ENCODE measurements at places on chromosomes 5 and 9.

DNA sequence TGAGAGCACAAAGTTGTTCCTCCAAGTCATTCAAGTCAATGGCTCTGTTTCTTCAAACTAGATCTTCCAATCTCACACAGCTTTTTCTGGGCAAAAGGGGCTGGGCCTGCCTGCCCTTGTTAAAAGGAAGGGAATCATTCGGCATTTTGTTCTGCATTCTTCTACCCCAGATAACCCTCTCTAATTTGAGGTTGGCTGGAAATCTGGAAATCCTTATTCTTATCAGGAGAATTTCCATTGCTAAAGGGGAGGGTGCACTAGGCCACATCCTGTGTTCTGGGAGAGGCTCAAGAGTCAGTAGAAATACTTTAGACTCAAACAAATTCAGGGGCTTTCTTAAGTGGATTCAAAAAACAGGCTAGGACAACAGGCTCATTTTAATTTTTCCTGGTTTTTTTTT is 384.7 kb upstream of the ZNF462 start:
- DNase-seq, result no peak

DNA sequence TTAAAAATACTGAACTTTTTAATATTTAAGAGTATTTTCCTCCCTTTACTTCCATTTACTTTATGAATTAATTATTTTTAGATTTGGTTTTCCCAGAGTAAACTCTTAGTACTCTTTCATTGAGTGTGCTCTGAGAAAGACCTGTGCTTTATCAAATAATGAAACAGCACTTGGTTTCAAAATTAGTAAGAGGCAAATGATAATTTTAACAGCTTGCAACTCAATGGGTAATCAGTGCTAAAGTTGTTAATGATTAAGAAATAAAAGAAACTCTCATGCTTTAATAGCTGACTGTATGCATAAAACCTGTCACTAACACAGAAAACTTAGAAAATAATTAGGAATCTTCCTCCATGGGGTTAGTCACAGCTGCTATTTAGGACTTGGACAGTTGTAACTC is 244.4 kb downstream of the RFX3 start:
- no peak for DNase-seq

- DNase-seq, result no peak
Observed at GRCh38 chr5:27396998-27397397, 358.6 kb upstream of the CDH9 start.

DNA sequence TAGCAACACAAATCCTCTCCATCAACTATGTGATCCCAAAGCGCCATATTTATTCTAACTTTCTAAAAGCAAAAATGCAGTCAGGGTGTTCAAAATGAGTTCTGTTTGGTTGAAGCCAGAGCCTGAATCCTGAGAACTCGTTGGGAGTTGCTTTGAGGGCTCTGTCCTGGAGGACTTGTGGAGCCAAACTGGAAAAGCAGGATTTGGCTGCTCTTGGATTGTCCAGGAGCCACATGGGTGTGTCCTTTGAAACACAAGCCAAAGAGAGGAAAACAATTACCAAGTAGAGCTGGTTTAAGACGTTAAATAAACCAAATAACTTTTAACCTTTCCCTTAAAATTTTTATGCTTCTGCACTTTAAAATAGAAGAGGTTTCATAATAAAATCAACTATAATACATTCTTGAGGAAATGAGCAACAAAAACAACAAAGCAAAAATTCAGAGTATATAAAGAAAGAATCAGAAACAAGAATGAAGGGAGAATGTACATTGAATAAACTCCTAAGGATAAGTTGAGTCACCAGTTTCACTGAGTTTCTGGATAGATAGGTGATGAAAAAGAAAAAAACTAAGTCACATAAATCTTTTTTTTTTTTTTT is 13.5 kb downstream of the C5orf46 start:
- DNase-seq, result no peak

DNA sequence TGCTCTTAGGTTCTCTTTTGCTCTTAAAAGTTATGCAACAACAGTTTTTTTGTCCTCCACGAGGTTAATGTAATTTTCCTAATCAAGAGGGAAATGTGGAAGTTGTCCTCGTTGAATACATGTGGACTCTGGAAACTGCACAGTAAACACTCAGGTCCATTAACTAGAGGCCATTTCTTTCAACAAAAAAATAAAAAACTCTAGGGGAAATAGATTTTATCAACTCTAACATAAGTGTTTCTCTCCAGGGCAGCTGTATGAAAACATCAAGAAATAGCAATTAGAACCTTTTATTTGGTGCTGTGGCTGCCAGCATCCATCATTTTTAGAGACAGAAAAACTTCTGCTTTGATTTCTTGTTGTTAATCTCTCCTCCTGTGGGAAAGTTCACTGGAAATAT is 288.6 kb downstream of the ICE1 start:
- no peak for DNase-seq

DNA sequence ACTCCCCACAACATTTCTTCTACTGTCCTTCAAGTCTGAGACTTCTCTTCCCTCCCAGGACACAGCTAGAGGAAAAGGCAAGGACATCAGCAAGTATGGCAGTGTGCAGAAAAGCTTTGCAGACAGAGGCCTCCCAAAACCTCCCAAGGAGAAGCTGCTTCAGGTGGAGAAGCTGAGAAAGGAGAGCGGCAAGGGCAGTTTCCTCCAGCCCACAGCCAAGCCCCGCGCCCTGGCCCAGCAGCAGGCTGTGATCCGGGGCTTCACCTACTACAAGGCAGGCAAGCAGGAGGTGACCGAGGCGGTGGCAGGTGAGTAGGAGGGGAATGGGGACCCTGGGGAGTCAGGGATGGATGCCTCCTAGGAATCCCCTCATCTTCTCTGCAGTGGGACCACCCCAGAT is 24.4 kb downstream of the OLFML2A start:
- DNase-seq, result no peak

GRCh38 chr9:129394061-129394885 is 216.2 kb upstream of the IER5L start:
- DNase-seq, result no peak

DNA sequence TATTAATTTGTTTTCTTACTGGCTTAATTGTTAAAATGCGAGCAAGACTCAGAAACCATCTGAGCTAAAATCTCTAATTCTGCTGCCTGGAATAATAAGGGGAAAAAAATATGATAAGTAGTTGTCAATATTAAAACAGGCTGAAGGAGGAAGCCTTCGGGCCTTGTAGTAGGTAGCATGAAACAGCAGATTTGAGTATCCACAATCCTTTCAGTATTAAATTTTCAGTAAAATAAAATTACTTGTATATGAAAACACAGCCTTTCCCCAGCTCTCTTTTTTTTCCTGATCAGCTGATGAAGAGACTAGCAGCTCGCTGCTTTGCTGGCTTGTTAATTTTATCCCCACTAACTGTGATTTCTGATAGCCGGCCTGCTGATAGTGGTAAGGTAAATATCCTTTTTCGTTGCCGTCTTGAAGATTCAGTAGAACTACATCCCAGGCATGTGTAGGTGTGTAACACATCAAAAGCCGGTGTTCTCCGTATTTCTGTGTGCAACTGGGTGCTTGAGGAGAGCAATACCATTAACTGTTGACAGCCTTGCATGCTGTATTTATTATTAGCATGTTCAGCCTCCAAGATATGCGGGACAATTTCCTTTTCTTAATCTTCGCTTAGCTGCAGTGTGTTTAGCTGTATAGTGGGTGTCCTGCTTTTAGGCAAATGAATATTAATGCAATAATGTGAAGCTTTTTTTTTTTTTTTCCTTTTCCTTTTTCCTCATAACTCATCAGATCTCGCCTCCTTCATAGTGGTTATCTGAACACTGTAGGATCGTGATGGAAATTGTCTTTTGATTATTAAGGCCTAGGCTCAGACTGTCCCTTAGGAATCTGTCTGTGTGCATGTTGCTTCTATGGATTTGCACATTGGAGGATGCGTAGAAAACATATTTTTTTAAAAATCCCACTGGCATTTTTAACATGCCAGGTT is 144.6 kb downstream of the SMARCA2 start:
- DNase-seq, result no peak

- no peak for DNase-seq
Observed at GRCh38 chr5:5317976-5318375, 104.5 kb upstream of the ICE1 start.

DNA sequence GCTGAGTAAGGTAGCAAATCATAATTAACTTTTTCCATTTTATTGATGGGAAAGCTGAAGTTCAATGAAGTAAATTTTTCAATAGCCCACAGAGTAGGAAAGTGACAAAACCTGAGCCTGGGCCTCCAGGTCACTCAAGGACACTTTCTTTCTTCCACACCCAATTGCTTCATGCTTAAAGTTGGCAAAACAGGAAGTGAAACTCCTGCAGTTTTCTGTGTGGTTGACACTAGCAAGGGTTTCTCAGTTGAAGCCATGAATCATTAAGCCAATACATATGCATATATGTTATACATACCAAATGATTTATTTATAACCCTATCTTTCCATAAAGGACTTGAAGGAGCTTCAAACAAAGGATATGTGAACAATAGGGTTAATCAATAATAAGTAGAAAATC is 13.9 kb downstream of the TLR4 start:
- DNase-seq, result no peak

- DNase-seq, result no peak
Observed at GRCh38 chr9:38119560-38120236, 50.7 kb upstream of the SHB start.

DNA sequence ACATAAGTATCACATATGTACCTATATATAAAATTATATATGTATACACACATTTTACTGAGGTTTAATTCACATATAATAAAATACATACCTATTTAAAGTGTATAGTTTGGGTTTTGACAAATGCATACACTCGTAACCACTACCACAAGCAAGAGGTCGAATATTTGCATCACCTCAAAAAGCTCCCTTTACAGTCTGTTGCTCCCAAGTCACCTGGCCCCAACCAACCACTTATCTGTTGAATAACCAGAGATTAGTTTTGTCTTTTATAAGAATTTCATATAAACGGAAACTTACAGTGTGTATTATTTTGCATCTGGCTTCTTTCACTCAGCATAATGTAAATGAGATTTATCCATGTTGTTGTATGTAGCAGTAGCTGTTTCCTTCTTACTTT is 218.9 kb downstream of the MAT2B start:
- DNase-seq, result no peak

Measured in stimulated activated CD8-positive, alpha-beta memory T cell treated with anti-CD3 and anti-CD28 coated beads, Interleukin-7, amount 100 ng/mL, for 1 hour (primary cell).